Brain pericyte (primary cell): ENCODE measurements at places on chromosomes 6 and 20.

GRCh38 chr6:71822625-71823024 is 63.7 kb upstream of the RIMS1 start:
- DNase-seq = no peak

DNA sequence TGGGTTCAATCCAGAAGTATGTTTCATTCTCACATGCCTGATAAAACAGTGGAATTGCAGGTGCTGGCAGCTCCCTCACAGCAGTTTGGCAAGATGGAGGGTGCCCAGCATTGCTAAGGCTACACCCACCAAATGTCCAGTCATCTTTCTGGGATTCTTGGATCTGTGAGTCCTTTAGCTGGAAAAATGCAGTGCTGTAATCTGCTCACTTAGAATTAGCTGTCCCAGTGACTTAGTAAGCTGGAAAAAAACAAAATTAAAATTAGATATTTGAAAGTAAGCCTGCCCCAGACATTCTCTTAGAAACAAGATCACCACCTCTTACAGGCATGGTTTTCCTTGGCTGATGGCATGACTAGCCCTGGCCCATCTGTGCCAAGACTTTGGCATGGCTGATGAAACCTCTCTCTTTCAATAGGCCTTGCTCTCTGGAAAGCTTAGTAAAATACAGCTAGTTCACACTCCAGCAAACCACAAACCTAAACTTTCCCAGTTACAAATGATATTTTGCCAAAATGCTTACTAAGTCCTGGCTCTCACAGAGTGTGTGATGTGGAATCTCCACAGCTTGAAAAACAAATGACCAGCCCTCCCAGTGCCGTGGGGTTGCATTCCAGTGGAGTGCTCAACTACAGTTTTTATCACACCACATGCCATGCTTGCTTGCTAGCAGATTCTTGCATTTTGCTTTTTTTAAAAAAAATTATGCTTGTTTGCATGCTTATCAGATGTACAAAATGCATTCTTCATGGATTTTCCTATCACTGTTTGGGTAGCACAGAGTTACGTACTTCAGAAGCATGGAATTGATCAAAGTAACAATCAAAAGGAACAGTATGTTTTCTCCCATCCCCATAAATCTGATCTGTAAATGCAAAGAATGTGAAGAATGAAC is 261.5 kb downstream of the EYA4 start:
- peak; percentile 68 for DNase-seq

DNA sequence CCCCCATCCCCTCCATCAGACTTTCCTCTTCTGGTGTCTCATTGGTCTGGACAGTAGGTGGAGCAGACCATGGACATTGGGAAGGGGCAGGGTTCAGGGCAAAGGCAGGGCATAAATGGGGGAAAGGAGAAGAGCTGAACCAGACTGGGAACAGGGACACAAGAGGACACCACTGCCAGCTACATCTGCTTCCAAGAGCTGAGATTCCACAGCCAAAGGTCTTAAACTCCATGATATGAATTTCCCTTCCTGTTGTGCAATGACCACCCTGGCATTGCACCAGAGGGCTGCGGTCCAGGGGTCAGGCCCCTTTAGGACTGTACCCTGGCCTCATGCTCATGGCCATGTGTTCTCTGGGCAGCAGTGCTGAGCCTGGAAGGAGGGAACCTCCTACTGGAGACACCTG is 137.9 kb downstream of the MAFB start:
- DNase-seq = no peak

- no peak for DNase-seq
Measured at GRCh38 chr6:10721850-10722569, 860 bp upstream of the TMEM14C start.

DNA sequence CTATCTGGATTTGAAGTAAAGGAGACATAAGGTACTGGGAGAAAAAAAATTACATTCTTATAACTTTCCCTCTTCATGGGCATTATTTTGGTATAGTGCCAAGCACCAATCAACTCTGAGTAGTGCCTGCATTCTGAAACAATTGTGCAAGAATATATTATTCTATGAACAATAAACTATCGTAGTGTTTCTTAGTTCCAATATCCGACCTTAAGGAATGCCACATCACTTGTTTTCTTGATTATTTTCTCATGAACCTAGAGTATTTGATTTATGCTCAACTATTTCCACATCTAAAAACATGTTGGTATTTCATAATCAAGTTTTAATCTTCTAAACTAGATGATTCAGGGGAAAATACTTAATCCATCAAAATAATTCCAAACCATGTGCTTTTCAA is 294.4 kb upstream of the TBX18 start:
- DNase-seq = no peak

DNA sequence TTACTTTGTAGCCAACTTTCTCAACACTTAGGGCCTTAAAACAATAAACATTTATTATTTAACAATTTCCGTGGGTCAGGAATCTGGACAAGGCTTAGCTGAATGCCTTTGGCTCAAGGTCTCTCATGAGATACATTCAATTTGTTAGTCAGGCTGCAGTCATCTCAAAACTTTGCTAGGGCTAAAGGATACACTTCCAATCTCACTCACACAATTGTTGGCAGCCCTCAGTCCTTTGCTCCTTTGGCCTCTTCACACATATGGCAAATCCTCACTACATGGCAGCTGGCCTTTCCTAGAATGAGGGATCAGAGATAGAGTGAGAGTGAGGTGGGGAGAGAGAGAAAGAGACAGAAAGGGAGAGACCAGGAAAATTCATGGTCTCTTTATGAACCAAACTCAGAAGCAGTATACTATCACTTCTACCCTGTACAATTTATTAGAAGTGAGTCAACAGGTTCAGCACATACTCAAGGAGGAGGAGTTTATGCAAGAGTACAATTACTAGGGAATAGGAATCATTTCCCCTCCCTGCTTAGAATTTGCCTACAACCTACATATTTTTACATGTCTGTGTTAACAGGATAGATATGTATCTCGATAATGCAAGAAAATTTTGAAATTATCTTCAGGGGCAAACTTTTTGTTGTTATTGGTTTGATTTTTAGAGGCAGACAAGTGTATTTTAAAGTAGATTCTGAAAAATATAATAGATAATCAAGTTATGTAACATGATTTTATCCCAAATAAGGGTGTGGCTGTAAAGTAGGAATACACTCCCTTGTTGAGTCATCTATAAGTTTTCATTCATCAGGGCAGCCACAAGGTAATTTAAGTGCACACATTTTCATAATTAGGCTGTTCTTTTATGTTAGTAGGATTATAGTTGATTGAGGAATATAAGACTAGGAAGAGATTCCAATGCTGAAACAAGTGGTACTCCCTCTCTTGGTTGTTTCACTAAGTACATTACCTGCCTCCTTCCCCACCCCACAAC is 85.9 kb upstream of the HMGCLL1 start:
- DNase-seq = no peak

- no peak for DNase-seq
Measured at GRCh38 chr20:48338717-48339116, 489.1 kb downstream of the PREX1 start.

DNA sequence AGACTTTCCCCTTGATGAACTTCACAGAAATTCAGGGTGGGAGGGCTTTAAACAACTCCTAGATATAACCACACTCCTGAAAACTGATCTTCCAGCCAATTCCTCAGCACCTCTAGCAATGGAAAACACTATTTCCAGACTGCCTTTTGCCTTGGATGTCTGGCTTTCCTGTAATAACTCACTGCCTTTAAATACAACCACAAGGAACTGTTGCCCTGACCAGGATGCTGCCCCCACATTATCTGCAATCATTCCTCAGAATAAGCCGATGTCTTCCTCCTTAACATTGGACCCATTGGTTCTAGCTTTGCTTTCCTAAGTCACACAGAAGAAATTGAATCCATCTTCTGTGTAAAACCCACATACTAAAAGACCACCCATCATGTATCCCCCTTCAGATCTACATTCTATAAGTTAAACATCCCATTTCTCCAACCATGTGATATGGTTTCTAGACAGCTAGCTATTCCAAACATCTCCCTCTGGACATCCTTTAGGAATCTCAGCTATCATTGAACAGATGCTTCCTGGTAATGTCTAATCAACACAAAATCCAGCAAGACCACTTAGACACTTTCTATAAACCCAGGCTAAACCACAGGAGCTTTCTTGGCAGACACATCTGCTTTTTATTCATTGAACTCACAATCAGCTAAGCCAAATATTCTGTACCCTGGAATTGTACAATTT is 95.9 kb upstream of the KCNQ5 start:
- DNase-seq = no peak

- DNase-seq = no peak
Measured at GRCh38 chr6:120853489-120853888, 480.8 kb downstream of the TBC1D32 start.

- no peak for DNase-seq
Measured at GRCh38 chr6:135163440-135163738, 17.7 kb upstream of the MYB start.

- DNase-seq = no peak
Measured at GRCh38 chr6:149478631-149479314, 6.0 kb downstream of the ZC3H12D start.

DNA sequence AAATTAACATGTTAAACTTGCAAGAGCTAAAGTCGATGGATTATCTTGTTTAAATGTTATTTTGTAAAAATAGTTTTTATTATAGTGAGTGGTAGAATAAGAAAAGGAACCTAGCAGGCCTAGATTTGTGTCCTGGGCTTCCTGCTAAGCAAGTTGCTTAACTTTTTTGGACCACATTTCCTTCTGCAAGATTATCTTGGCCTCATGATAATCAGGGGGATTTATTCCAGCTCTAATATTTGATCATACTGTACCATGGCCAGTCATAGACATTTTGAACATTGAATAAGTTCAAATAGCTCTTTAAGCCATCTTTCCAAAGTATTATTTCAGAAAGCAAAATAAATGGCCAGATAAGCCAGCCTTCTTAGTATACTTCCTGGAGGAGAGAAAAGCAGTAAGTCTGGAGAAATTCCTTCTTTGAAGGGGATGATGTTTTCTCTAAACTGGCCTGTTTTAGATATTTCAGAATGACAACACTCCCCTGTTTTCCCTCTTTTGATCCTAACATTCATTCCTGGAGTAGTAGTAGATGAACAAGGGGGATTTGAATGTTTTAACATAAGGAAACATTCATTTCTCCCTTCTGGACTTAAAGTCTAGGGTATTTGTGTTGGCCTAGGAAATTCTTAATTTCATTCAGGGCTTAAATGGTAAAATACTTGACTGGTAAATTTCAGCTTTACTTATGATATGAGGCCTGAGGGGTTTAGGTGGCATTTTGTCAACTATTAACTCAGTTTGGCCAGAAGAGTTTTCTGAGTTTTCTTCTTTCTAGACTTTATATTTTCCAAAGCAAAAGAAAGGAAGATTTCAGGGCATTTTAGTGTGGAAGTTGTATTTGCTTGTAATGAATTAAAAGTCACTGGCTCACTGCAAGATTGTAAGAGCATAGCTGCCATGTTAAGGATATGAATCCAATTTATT is 108.8 kb upstream of the SCGN start:
- no peak for DNase-seq

- no peak for DNase-seq
Measured at GRCh38 chr6:130671119-130671518, 156.1 kb upstream of the SMLR1 start.

- no peak for DNase-seq
Measured at GRCh38 chr6:130760006-130760405, 67.2 kb upstream of the SMLR1 start.

DNA sequence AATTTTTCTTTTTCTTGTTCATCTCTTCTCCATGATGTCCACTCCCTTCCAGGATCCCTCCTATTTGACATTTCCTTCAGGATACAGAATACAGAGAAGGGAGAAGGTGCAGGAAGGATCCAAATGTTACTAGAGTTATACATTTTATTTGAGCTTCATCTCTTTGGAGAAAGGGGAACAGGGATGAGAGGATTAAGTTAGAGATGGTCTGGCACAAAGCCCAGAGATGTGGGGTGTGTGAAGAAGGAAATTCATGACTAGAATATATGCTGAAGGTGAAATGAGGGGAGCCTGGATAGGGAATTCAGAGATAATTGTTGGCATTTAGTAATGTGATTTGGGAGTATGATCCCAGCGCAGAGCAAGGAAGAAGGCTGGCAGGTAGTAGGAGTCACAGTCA is 22.5 kb upstream of the SRPK1 start:
- DNase-seq = no peak

DNA sequence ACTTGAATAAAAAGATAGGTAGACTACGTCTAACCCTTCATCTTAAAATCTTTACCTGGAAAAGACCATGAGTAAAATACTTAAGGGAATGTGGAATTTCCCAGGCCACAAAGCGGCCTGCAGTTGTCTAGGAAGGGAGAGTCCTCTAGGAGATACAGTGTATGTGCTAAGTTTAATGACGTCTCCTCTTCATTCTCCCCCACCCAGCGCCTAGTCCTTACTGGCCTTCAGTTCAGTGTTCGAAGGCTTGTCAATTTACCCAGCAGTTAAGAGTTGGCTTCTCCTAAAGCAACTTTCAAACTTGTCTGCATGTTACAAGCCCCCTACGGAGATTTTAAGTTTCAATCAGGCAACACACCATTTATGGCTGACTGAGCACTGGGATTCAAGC is 35.2 kb downstream of the HFE start:
- no peak for DNase-seq

- no peak for DNase-seq
Measured at GRCh38 chr6:24788031-24788665, 10.6 kb downstream of the ARMH2 start.

DNA sequence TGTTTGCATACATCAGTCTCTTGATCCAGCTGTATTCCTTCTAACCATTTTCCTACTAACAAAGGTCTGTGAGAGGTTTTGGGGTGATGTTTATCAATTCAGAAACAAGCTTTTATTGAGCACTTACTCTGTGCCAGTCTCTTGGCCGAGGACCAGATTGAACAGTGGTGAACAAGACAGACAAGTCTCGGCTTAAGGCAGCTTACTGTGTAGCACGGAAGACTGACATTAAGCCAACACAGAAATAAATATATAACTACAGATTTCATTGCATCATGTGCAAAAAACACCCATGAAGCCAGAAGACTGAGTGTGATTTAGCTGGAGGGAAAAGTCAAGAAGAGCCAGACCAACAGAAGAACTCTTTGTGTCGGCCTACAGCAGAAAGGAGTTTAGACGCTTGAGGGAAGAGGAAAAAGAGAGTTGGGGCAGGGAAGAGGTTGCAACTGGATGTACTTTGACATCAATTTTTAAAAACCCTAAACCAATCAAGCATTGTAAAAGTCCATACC is 549.6 kb upstream of the CITED2 start:
- DNase-seq = no peak
